ENCODE measurements at places on chromosomes 12 and 14. TPM values are rescaled to one million over a fixed set of nuclear protein-coding genes. Genes with fewer than 3 reads are reported as not detected.

Gene SPX
- 2.8 TPM for total RNA-seq

Gene ACAD10
- 32.4 TPM for total RNA-seq

DNA sequence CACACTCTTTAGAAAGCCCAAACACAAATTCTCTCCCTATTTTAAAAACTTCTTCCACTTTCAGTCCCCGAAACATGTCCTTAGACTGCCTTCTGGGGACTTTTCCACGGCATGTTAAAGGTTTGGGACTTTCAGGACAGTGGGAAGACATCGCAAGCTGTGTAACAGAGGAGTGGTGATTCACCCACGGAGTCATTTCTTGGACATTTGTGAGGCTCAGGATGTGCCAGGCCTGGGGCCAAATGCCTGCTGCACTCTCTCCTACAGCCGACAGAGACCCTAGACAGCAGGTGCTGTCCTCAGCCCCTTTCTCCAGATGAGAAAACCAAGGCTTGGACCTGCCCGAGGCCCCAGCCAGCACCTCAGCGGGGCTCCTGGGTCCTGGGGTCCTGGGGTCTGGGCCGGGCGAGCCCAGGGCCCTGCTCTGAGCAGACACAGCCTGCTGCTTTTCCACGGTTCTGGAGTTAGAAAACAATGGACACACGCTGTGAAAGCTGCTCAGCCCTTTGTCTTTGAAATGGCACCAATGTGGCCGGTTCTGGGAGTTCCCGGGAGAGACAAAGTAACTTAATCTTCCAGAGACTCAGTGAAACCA, 370.2 kb upstream of the SFSWAP start:
- H3K36me3 ChIP-seq = no peaks in the 10 kb centered on the region
- DNase-seq = no peak
- H3K4me1 ChIP-seq = no peaks in the 10 kb centered on the region

- no peak overlapping the region for H3K4me3 ChIP-seq
- peaks cover 3% of the 10 kb centered on the region for H3K36me3 ChIP-seq
- peaks cover 20% of the 10 kb centered on the region for H3K4me1 ChIP-seq
- DNase-seq = no peak
Observed at GRCh38 chr12:109592195-109592904, 18.8 kb downstream of the MVK start.

DNA sequence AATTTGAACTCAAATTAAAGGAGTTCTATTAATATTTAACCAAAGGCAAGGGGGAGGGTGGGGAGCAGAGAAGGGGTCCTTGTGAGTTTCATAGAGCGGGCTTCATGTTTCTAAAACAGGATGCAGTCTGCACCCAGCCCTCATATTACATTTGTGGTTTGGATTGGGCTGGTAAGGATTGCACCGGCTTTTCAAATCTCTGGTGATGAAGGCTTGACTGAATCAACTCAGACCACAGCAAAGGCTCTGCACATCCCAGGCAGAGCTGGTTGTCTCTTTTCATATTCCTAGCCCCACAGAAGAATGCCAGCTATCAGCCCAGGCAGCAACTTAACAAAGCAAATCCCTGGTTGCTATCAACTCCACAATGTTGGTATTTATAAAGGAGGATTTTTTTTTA, 1221.4 kb downstream of the VRK1 start:
- peaks cover 45% of the 10 kb centered on the region for H3K4me1 ChIP-seq
- DNase-seq = peak; percentile 40
- H3K27me3 ChIP-seq = no peaks in the 10 kb centered on the region
- no peak overlapping the region for H3K4me3 ChIP-seq
- H3K36me3 ChIP-seq = no peaks in the 10 kb centered on the region

GRCh38 chr14:68965261-68965761, 13.8 kb downstream of the ACTN1 start:
- no peak overlapping the region for H3K4me3 ChIP-seq
- no peak for DNase-seq
- H3K36me3 ChIP-seq = no peaks in the 10 kb centered on the region

Gene TSHR
- total RNA-seq = not detected

GRCh38 chr14:33056213-33056612, 117.5 kb downstream of the NPAS3 start:
- DNase-seq = no peak
- H3K27ac ChIP-seq = no peak overlapping the region
- H3K36me3 ChIP-seq = no peaks in the 10 kb centered on the region
- H3K4me3 ChIP-seq = no peak overlapping the region
- no peaks in the 10 kb centered on the region for H3K4me1 ChIP-seq

GRCh38 chr12:48021485-48022179, 17.4 kb upstream of the COL2A1 start:
- no peaks in the 10 kb centered on the region for H3K36me3 ChIP-seq
- H3K27me3 ChIP-seq = peaks cover 28% of the 10 kb centered on the region
- H3K4me3 ChIP-seq = no peak overlapping the region
- no peak for DNase-seq

Gene DLGAP5
- total RNA-seq = 68.2 TPM

GRCh38 chr12:70584332-70584731, 52.9 kb downstream of the PTPRB start:
- no peaks in the 10 kb centered on the region for H3K27me3 ChIP-seq
- H3K27ac ChIP-seq = no peak overlapping the region
- peaks cover 3% of the 10 kb centered on the region for H3K36me3 ChIP-seq
- H3K4me3 ChIP-seq = no peak overlapping the region

Measured in activated T-cell treated with anti-CD3 and anti-CD28 coated beads, Interleukin-2, amount 50 U/mL, for 72 hours (primary cell).